ENCODE measurements at places on chromosomes 4 and X.
A peak's percentile ranks its signal among the peaks of the same experiment; 100 is the strongest.

- no peak for DNase-seq
Measured at GRCh38 chr4:68410643-68411042, 36.6 kb upstream of the TMPRSS11E start.

DNA sequence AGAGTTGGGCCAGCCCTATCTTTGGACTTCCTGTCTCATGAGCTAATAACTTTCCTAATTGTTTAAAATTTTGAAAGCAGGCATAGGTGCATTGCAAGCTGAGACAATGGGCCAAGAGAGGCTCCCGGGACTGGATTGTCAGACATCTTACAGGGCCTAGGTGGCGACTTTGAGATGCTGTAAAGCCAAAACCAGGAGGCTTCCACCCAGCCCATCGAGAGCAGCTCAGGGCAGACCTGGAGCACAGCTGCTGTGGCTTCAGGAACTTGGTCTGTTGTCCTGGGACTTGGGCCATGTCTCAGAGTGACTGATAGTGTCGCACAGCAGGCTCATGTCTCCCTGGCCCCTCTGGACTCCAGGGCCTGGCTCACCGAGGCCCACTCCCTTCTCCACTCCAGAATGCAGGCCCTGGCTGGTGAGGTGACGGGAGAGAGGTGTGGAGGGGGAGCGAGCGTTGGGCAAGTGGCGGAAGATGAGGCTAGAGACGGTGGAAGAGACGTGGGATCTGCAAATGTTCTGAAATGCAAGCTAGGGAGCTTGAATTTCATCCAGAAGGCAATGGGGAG is 24.1 kb upstream of the MTM1 start:
- no peak for DNase-seq

- no peak for DNase-seq
Measured at GRCh38 chr4:54447304-54447703, 210.5 kb upstream of the KIT start.

DNA sequence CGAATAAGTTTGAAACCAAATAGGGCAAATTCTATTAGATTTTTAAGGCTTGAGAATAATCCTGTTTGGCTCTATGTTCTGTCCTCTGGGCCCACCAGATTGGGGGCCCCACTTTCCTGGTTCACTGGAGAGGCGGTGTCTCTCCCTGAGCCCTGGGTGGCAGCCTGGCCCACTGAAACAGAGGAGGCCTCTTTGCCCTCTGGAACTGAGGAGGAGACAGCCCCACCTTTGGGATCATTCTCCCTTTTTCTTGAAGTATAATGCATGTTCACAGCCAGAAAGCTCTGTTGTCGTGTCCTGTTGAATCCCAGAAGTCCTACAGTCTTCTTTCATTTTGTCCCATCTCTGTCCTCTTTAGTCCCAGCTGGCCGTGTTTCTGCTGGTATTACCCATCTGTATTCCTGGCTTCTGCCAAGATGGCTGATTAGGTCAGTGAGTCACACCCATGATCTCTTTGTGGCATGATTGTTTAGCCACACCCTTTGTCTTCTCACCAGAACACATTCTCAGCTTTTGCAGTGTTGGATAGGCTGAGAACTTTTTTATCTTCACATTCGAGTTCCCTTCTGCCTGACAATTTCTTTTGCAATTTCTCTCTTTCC is 8.1 kb upstream of the TBC1D25 start:
- DNase-seq, result peak; percentile 71

GRCh38 chr4:156615066-156615531 is 356.5 kb downstream of the PDGFC start:
- DNase-seq, result peak; percentile 84

- no peak for DNase-seq
Measured at GRCh38 chr4:18454349-18454748, 432.8 kb upstream of the LCORL start.

GRCh38 chr4:82681754-82682153 is 116.8 kb downstream of the SCD5 start:
- DNase-seq, result no peak

DNA sequence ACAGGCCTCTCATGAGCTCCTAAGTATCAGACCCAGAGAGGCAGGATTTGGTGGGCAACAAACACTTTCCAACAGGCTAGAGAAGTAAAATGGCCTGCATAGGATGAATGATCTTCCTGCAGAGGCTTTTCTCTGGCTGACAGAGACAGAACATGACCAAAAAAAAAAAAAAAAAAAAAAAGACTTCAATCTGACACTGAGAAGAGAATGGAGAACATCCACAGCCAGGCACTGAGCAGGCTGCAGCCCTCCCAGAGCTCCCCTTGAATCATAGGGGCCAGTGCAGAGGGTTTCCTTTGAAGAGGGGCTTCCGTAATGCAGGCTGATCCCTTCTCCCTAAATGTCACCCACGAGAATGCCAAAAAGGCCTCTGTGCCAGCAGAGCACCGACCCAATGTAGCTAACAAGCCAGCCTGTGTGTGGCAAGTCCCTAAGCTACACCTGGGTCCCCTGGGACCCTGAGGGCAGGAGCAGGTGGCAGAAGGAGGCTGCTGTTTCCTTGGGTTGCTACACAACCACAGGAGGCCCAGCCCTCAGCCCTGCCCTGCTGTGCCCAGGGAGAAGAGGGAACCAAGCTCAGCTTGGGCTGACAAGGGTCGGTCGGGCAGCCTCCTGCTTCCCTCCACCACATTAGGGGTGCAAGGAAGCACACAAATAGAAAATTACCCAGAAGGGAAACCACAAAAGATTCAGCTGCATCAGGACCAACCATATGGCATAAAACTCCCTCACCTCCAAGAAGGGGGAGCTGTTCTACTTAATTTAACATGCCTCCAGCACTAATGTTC is 55.6 kb downstream of the MAP7D2 start:
- no peak for DNase-seq

- DNase-seq, result no peak
Measured at GRCh38 chr4:79661196-79661595, 253.2 kb upstream of the GK2 start.

- no peak for DNase-seq
Measured at GRCh38 chr4:40289366-40290188, 45.6 kb upstream of the CHRNA9 start.

- DNase-seq, result no peak
Measured at GRCh38 chr4:107616838-107617389, 103.1 kb downstream of the PAPSS1 start.

GRCh38 chrX:11422525-11422857 is 129.3 kb downstream of the AMELX start:
- no peak for DNase-seq

DNA sequence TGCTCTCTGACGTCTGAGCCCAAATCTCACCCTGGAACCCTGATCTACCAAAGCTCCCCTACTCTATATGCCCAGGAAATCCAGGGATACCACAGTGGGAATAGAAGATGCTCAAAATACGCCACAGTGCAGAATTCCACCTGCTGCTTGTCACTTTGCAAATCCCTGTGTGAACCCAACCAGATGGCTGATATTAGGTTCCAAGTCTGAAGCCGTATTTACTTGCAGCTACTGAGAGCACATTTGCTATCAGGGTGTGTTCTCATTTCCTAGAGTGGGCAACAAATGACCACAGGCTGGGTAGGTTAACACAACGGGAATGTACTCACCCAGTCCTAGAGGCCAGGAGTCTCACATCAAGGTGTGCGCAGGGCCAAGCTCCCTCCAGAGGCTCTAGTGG is 126.8 kb downstream of the MXRA5 start:
- no peak for DNase-seq

- DNase-seq, result no peak
Measured at GRCh38 chr4:102641793-102642192, 119.0 kb downstream of the MANBA start.

DNA sequence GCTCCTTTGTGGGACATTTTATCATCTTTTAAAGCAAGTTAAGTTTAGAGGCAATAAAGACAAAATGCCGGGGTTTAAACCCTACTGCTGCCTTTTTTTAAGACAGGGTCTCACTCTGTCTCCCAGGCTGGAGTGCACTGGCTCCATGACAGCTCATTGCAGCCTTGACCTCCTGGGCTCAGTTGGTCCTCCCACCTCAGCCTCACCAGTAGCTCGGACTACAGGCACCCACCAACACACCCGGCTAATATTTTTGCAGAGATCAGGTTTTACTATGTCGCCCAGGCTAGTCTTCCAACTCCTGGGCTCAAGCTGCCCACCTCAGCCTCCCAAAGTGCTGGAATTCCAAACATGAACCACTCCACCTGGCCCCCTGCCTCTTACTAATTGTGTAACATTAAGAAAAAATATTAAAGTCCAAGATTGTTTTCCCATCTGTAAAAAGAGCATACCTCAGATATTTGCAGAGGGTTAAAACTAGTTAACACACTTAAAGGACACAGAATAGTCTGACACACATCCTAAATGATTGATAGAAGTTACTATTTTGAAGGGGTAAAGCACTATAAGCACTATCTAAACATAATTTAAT is 9.8 kb downstream of the HNRNPD start:
- DNase-seq, result no peak

GRCh38 chr4:39280770-39281169 is 85.4 kb downstream of the RFC1 start:
- no peak for DNase-seq

GRCh38 chr4:6909113-6909969 is at the start of gene TBC1D14:
TSS of gene TBC1D14 (plus strand) at chr4:6909826. CDS start at chr4:6923390, 13,564 bp downstream.
- peak; percentile 95 for DNase-seq

GRCh38 chr4:69104719-69105275 is 8.5 kb downstream of the UGT2B7 start:
- DNase-seq, result no peak

DNA sequence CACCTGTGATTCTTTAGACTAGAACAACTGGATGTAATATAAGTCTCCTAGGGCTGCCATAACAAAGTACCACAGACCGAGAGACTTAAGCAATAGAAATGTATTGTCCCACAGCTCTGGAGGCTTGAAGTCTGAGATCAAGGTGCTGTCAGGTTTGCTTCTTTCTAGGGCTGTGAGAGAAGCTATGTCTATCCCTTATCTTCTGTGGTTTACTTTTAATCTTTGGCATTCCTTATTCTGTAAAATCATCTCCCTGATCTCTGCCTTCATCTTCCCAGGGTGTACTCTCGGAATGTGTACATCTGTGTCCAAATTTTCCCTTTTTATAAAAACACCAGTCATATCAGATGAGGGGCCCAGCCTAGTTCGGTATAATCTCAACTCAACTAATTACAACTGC is 10.3 kb upstream of the HOPX start:
- DNase-seq, result no peak

GRCh38 chr4:2848449-2848848 is 4.8 kb downstream of the ADD1 start:
- no peak for DNase-seq

- DNase-seq, result no peak
Measured at GRCh38 chr4:54050214-54050904, 14.0 kb downstream of the CHIC2 start.

DNA sequence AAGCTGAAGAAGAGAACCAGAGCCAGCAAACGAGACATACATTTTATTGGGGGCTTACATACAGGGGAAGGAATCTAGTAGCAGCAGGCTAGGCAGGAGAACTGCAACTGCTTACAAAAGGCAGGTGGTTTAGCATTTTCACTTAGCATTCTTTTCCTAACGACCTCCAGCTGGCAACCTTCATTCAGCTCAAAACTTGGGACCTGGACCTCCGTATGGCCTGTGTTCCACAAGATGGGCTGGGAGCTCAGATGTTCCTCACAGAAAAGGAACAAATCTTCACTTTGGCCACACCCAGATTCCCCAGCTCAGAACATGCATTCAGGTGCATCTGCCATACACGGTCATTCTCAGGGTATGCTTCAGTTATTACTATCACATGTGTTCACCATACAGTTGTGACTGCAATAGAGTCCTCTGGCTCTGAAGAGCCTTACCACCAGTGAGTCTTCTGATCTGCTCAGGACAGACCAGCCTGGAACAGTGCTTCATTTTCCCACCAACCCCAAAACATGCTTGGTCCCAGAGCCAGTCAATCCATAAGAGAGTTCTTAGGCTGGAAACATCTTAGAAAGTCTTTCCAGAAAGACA is 29.6 kb upstream of the AP1AR start:
- no peak for DNase-seq

DNA sequence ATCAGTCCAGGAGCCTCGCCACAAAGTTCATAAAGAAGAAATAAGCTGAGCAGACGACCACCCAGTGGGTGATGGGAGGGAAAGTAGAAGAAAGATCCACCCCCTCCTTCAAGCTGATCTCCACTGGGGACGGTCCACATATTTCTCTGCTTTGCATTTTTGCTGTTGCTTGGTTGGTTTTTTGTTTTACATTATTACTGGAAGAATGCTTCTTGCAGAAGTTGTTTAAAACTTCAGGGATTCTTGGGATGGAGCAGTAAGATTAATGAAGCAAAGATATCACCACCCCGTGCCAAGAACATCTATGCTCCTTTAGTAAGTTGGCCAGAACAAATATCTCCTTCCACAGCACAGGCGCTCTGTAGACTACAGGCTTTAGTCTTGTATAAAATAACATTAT is 30.1 kb downstream of the LGI2 start:
- no peak for DNase-seq

- no peak for DNase-seq
Measured at GRCh38 chr4:94852616-94853015, 94.9 kb downstream of the BMPR1B start.

- no peak for DNase-seq
Measured at GRCh38 chrX:31024866-31025265, 47.0 kb downstream of the FTHL17 start.

DNA sequence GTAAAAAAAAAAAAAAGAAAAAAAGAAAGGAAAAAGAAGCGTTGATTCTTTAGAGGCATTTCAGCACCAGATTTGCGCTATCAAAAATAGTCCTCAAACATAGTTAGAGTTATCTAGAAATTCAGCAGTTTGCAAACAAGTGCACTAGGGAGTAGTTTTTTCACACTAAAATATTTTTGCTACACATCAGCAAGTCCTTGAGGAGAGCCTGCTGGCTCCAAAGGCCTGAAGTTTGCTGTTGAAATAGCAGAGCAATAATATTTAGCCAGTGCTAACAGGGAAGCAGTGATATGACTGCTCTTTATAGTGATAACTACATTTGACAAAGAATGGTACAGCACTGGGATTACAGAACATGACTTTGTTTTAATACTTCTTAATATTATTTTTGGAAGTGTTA is 472.2 kb downstream of the PCDH7 start:
- no peak for DNase-seq

Data from foreskin fibroblast (primary cell).